Erythroblast (primary cell): ENCODE measurements at places on chromosomes 3 and 15.
A peak's percentile ranks its signal among the peaks of the same experiment; 100 is the strongest.

GRCh38 chr15:82551646-82552247, 11.5 kb upstream of the RPS17 start:
- no peak for DNase-seq

- no peak for DNase-seq
Observed at GRCh38 chr3:64345371-64345770, 120.1 kb upstream of the PRICKLE2 start.

DNA sequence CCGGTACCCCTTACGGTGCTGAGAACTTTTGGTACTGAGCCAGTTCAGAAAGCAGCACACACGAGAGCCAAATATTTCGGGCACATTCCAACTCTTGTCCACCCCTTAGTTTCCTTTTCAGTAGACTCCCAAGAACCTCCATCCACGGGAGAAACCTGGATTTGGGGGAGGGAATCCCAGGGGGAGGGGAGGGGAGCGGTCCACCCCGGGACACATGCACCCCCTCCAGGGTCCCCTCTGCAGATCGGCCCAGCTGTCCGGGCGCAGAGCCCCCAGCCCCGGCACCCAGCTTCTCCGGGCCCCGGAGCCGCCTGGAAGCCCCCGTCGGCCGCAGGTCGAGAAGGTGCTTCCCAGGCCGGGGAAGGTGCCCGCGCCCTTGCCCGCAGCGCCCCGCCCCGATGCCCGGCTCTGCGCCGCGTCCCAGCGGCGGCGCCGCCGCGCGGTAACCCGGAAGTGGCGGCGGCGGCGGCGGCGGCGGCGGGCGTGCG, 455 bp upstream of the ABHD17C start:
- DNase-seq, result peak; percentile 10

- no peak for DNase-seq
Observed at GRCh38 chr3:126985132-126985985, 2.4 kb downstream of the PLXNA1 start.

GRCh38 chr3:150394606-150395005, 13.5 kb upstream of the TSC22D2 start:
- no peak for DNase-seq

- no peak for DNase-seq
Observed at GRCh38 chr15:89761009-89761831, 10.2 kb upstream of the MESP1 start.

DNA sequence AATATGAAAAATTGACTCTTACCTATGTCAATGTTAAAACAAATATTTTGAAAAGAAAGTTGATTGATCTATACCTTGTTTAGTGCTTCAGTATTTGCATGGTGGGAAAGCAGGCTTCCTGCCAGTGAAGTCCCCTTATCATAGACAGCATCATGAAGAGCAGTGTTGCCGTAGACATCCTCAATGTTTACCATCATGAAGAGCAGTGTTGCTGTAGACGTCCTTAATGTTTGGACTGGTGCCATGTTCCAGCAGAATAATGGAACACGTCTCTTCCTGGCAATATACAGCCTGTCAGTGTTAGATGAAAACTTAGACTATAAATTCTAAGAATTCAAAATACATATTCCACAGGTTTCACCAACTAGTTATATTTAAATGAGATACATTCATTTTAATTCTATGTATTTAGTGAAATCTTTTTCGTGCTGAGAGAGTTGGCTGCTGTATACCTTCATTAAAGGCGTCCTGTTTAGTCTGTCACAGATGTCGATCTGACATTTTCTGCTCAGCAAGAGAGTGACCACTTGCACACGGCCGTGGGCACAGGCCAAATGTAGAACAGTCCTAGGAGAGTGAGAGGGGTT, 116.8 kb downstream of the LMLN start:
- DNase-seq, result no peak

DNA sequence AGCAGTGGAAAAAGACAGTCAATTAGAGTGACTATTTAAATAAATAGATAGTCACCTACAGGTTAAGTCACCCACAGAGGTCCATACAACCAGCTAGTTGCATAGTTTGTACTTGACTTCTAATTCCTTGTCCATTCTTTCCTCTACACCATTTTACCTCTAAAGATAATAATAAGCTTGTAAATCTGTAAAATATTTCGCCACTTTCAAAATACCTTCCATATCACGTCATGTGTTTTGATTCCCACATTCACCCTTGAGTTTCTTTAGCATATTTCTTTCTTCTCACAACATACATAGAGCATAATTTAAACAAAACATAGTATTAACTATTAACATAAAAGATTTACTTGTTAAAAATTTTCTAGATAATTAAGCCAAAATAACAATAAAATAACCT, 689.6 kb downstream of the MECOM start:
- DNase-seq, result no peak

- DNase-seq, result no peak
Observed at GRCh38 chr3:117914540-117915100, 1120.0 kb downstream of the IGSF11 start.

DNA sequence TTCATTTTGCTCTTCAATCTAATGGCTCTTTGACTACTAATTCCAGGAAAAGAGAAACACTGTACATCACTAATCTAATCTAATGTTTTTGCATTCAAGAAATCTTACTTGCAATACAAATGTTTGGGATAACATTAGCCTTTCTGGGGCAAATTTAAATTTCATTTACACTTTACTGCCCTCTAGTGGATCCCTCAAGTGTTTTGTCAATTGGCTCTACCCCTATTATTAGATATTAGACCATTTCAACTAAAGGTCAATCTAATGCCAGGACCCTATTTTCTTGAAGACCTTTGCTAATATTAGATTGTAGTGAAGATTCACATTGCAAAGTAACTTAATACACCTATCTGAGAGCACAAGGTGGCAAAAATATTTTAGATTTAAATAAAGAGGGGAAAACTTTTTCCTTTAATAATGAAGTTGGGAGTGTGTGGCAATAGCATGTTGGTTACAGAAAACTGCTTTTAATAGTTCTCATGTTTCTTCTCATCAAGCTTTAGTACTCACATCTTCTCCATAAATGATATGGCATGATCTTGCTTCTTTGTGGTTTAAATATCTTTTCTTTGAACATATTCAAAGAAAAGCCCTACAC, 5.0 kb downstream of the C2CD4A start:
- peak; percentile 38 for DNase-seq

- no peak for DNase-seq
Observed at GRCh38 chr3:52490939-52491526, 4.1 kb upstream of the STAB1 start.

GRCh38 chr3:124439603-124440002, 290.6 kb upstream of the UMPS start:
- DNase-seq, result no peak

DNA sequence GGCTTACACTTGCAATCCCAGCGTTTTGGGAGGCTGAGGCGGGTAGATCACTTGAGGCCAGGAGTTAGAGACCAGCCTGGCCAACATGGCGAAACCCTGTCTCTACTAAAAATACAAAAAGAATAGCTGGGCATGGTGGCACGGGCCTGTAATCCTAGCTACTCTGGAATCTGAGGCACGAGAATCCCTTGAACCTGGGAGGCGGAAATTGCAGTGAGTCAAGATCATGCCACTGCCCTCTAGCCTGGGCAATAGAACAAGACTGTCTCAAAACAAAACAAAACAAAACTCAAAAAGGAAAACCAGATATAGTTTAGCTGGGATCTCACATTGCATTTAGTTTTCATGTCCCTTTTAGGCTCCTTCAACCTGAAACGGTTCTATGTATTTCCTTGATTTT, 2.9 kb upstream of the USP50 start:
- DNase-seq, result no peak

DNA sequence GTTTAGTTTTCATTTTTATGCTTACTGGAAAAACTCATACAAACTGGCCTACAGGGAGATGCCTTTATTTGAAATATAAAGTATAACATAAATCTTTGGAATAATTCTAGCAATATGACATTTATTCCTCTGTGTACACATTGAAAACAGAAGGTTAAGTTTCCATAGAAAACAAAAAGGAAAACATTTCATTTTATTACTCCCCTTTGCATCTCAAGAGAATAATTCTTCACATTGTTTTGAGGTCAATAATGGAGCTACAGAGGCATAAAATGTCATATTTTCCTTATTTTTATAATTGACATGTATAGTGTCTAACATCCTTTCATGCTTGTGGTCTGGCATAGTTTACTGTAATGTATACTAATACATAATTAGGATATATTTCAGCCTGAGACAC, 187.6 kb upstream of the AGTR1 start:
- DNase-seq, result no peak

DNA sequence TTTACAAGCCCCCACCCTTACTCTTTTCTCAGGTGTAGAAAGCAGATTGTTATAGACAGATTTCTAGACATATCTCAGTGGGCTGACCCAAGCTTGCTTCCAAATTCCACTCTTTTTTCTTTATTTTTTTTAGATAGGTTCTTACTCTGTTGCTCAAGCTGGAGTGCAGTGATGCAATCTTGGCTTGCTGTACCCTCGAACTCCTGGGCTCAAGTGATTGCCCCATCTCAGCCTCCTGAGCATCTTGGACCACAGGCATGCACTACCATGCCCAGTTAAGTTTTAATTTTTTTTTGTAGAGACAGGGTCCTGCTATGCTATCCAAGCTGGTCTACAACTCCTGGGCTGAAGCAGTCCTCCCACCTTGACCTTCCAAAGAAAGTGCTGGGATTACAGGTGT, 53.5 kb upstream of the ADAMTS9 start:
- no peak for DNase-seq
